ENCODE measurements at places on chromosomes 6 and 20. TPM values are rescaled to one million over a fixed set of nuclear protein-coding genes. Genes with fewer than 3 reads are reported as not detected.

- H3K4me1 ChIP-seq = no peaks in the 10 kb centered on the region
- no peak overlapping the region for H3K27ac ChIP-seq
- no peak overlapping the region for H3K4me3 ChIP-seq
- no peak for DNase-seq
Measured at GRCh38 chr6:47595785-47596184, 102.6 kb upstream of the ADGRF4 start.

- H3K4me3 ChIP-seq = no peak overlapping the region
- no peaks in the 10 kb centered on the region for H3K27me3 ChIP-seq
Measured at GRCh38 chr6:139853302-139853992, 479.0 kb upstream of the CITED2 start.

The HFE gene
- 4.2 TPM for polyA plus RNA-seq

The MAS1 gene
- polyA plus RNA-seq = not detected

The GABRR2 gene
- polyA plus RNA-seq = not detected

DNA sequence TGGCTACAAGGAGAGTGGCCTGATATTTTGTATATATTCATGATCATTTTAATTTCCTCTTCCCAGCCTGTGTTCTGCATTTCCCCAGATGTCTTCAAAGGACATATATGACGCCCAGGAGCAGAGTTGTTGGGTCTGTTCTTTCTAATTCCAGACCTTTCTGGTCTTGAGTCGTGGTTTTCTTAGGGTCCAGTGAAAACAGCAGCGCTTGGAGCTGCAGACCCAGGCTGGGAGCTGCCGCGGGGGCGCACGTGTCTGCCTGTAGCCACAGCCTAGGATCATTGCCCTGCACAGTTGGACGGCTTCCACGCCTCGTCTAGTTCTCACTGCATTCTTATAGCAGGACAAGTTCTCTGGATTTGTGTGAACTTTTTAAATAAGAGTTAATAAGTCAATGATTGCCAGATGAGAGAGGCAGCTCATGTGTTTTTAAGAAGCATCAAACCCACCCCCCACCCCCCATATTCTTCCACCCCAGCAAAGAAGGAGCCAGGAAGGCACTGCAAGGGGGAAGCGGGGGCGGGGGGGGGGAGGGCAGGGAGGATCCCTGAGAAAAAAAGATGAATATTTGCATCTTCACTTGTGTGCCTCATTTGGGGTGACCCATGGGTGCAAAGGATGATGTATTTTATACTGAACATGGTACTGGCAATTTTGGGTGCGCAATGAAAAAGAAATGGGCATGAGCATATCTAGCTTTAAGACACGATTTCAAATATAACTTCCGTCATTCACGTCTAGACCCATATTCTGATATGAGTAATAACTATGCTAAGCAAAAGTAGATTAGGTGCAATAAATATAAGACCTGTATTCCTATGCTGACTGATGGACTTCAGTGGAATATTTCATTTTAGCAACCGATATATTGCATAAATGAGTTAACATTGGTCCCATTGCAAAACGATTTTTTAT, 160.0 kb downstream of the TBXT start:
- peaks cover 8% of the 10 kb centered on the region for H3K27me3 ChIP-seq
- H3K36me3 ChIP-seq = no peaks in the 10 kb centered on the region
- no peaks in the 10 kb centered on the region for H3K4me1 ChIP-seq

- no peak overlapping the region for H3K27ac ChIP-seq
- H3K4me1 ChIP-seq = peaks cover 14% of the 10 kb centered on the region
- DNase-seq = no peak
- H3K4me3 ChIP-seq = no peak overlapping the region
Measured at GRCh38 chr6:134870677-134871498, 79.0 kb downstream of the ALDH8A1 start.

The FAM184A gene
- 0.54 TPM for polyA plus RNA-seq

The RAE1 gene
- polyA plus RNA-seq = 31.7 TPM

- no peak for DNase-seq
- H3K4me3 ChIP-seq = no peak overlapping the region
- peaks cover 3% of the 10 kb centered on the region for H3K4me1 ChIP-seq
- H3K27ac ChIP-seq = peak overlapping the region; percentile 16
- H3K27me3 ChIP-seq = no peaks in the 10 kb centered on the region
Measured at GRCh38 chr6:163406366-163406765, 8.2 kb upstream of the QKI start.

- no peak overlapping the region for H3K27ac ChIP-seq
- no peaks in the 10 kb centered on the region for H3K4me1 ChIP-seq
- H3K36me3 ChIP-seq = no peaks in the 10 kb centered on the region
- H3K4me3 ChIP-seq = no peak overlapping the region
Measured at GRCh38 chr6:1153696-1154245, 158.1 kb upstream of the FOXQ1 start.

The AGER gene
- polyA plus RNA-seq = 0.62 TPM

DNA sequence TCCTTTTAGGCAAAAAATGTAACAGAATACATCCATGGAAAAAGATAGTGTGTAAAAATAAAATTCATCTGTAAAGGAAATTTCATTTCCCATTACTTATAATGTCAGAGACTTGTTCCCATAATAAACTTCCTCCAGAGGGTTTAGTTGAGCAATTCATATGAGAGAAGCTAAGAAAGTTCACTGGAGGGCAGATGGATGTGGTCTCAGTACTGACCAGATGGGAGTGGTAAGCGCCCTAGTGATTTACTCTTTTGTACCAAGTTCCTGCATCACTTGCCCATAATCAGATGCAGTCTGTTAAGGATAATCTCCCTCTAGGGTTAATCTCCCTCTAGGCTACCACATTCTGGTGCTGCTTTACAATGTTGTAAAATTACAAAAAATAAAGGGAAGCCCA, 61.7 kb downstream of the ESF1 start:
- H3K27me3 ChIP-seq = no peaks in the 10 kb centered on the region
- H3K36me3 ChIP-seq = peaks cover 11% of the 10 kb centered on the region
- H3K4me1 ChIP-seq = no peaks in the 10 kb centered on the region
- H3K27ac ChIP-seq = no peak overlapping the region

DNA sequence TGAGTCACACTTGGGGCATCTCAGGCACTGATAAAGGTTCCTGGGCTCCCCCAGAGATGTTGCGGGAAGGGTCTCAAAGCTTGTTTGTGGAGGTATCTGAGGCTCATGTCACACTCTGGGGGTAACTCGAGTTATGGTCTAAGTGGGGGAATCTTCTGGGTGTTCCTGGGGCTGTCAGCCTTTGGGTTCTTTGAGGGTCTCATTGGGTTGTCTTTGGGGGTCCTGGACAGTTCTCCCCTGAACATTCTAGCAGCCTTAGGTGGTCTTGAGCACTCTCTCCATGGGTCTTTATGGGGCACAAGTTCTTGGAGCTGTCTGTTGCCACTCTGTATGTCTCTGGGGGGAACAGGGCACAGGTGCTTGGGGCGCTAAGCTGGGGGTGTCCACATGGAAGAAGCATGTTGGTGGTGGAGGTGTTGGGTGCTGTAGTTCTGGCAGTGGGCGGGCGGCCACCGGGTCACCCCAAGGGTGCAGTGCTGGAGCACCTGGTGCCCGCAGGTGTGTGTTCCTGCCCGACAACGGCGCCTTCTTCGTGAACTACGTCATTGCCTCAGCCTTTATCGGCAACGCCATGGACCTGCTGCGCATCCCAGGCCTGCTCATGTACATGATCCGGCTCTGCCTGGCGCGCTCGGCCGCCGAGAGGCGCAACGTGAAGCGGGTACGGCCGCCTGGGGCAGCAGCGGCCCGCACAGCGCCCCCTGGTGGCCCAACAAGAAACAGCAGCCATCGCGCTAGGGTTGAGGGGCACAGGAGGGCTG, 7.1 kb upstream of the CAPN11 start:
- peaks cover 16% of the 10 kb centered on the region for H3K36me3 ChIP-seq
- no peak overlapping the region for H3K4me3 ChIP-seq
- H3K27me3 ChIP-seq = no peaks in the 10 kb centered on the region
- DNase-seq = peak; percentile 72
- peaks cover 16% of the 10 kb centered on the region for H3K4me1 ChIP-seq

DNA sequence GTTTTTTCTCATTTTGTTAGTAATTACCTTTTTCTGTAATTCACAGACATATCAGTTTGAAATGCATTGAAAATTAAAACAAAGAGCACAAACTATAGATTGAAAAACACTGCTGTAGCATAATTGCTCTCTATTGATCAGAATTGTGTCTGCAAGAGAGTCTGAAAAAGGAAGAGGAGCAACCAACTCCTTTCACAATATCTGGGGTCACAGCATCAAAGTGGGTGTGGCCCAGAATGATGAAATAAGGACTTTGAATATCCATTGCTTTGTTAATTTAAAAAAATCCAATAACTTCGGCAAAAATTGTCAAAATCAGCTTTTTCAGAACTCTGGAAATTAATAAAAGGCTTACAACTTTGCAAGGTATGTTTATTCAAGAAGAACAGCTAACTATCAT, 99.2 kb downstream of the MYLK4 start:
- no peak overlapping the region for H3K27ac ChIP-seq
- no peak overlapping the region for H3K4me3 ChIP-seq
- no peaks in the 10 kb centered on the region for H3K36me3 ChIP-seq
- H3K4me1 ChIP-seq = no peaks in the 10 kb centered on the region
- DNase-seq = no peak

- H3K4me3 ChIP-seq = no peak overlapping the region
- no peak for DNase-seq
- H3K4me1 ChIP-seq = peaks cover 27% of the 10 kb centered on the region
Measured at GRCh38 chr20:63854069-63854765, 7.1 kb upstream of the ABHD16B start.

GRCh38 chr6:13331516-13332348, 3.4 kb upstream of the TBC1D7 start:
- H3K4me3 ChIP-seq = no peak overlapping the region
- no peaks in the 10 kb centered on the region for H3K36me3 ChIP-seq
- peak; percentile 38 for DNase-seq
- H3K27ac ChIP-seq = no peak overlapping the region

GRCh38 chr6:20952699-20953474, 418.6 kb downstream of the CDKAL1 start:
- H3K27me3 ChIP-seq = no peaks in the 10 kb centered on the region
- peaks cover 5% of the 10 kb centered on the region for H3K36me3 ChIP-seq

DNA sequence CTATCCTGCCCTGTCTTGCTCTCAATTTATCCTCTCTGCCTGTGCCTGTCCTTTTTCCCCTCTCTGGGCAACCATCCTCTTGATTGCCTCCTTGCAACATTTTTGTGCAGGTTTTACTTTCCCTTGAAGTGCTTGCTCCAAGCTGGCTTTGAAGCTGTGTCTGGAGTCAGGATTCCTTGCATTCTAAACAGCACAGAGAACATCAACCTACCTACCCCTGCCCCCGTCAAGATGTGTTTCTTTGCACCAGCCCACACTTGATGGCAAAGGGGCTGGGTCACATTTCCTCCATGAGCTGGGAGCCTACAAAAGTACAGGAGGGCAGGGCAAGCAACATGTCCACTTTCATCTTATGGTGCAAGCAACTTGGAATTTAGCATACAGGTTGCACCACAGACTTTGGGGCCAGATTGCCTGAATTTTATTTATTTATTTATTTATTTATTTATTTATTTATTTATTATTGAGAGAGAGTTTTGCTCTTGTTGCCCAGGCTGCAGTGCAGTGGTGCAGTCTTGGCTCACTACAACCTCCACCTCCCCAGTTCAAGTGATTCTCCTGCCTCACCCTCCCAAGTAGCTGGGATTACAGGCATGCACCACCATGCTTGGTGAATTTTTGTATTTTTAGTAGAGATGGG, 206.3 kb downstream of the COL19A1 start:
- H3K4me3 ChIP-seq = no peak overlapping the region
- no peak for DNase-seq
- H3K27me3 ChIP-seq = no peaks in the 10 kb centered on the region

GRCh38 chr6:158960026-158960425, 40.0 kb downstream of the RSPH3 start:
- H3K36me3 ChIP-seq = no peaks in the 10 kb centered on the region
- no peak for DNase-seq
- no peak overlapping the region for H3K4me3 ChIP-seq
- no peaks in the 10 kb centered on the region for H3K4me1 ChIP-seq
- H3K27me3 ChIP-seq = no peaks in the 10 kb centered on the region
- H3K27ac ChIP-seq = no peak overlapping the region

GRCh38 chr6:146526192-146526591, 17.4 kb upstream of the RAB32 start:
- H3K4me3 ChIP-seq = no peak overlapping the region
- no peaks in the 10 kb centered on the region for H3K36me3 ChIP-seq
- no peak for DNase-seq
- H3K27ac ChIP-seq = no peak overlapping the region
- no peaks in the 10 kb centered on the region for H3K4me1 ChIP-seq

- no peaks in the 10 kb centered on the region for H3K27me3 ChIP-seq
- peak; percentile 68 for DNase-seq
- peaks cover 26% of the 10 kb centered on the region for H3K36me3 ChIP-seq
- H3K4me3 ChIP-seq = no peak overlapping the region
- peaks cover 100% of the 10 kb centered on the region for H3K4me1 ChIP-seq
Measured at GRCh38 chr6:139164001-139164400, 29.1 kb downstream of the HECA start.

DNA sequence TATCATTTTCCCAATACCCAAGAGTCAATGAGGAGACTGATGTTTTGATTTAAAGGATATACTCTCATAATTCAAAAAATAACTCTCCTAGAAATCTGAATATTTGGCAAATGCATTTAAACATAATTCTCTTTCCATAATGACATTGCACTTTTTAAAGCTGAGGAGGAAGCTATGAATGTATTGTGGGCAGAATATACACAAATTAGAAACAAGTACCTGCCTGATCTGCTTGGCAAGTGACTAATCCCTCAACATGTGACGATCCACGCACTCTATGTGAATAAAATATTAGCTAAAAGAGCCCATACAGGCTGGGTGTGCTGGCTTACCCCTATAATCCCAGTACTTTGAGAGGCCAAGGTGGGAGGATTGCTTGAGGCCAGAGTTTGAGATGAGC, 88.3 kb upstream of the CCDC28A start:
- no peak for DNase-seq
- no peaks in the 10 kb centered on the region for H3K36me3 ChIP-seq
- H3K27me3 ChIP-seq = no peaks in the 10 kb centered on the region
- no peaks in the 10 kb centered on the region for H3K4me1 ChIP-seq
- no peak overlapping the region for H3K27ac ChIP-seq

GRCh38 chr20:58891086-58891717, 38.7 kb downstream of the GNAS start:
- H3K4me1 ChIP-seq = peaks cover 44% of the 10 kb centered on the region
- H3K27me3 ChIP-seq = no peaks in the 10 kb centered on the region
- peak; percentile 73 for DNase-seq
- H3K4me3 ChIP-seq = peak overlapping the region; percentile 67
- H3K27ac ChIP-seq = peak overlapping the region; percentile 80
- no peaks in the 10 kb centered on the region for H3K36me3 ChIP-seq

The MUCL3 gene
- polyA plus RNA-seq = not detected

DNA sequence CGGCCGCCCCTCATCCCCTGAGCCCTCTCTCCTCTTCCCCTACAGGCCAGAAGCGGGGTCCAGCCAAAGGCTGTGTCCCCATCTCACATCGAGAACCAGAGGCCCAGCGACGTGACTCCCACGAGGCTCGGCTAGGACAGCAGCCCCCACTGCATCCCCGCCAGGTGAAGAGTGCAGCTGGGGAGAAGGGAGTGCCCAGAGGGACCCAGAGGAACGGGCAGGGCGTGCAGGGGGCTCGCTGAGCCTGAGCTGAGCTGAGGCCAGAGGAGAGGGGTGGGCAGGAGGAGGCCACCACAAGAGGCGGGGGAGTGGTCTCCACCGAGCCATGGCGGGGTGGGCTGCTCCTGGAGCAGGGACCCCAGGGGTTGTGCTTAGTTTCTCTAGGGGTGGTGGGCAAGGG, 32.6 kb downstream of the KCNQ2 start:
- no peak for DNase-seq
- H3K4me3 ChIP-seq = no peak overlapping the region
- H3K4me1 ChIP-seq = peaks cover 16% of the 10 kb centered on the region
